ENCODE measurements at places on chromosomes 3 and 15.

DNA sequence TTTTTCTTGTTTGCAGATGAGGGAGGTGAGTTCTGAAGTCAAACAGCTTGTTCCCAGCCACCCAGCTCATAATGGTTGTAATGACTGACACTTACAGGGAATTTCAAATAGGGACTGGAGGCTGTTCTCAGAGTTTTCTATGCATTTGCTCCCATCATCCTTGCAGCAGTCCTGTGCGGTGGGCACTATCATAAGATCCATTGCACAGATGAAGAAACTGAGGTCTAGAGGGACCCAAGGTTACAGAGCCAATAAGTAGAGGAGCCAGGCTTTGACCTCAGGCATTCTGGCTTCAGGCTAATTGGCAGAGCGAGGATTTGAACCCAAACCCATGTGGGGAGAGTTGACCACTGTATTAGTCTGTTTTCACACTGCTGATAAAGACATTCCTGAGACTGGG lies 32.4 kb downstream of the FAH start:
- DNase-seq: no peak

DNA sequence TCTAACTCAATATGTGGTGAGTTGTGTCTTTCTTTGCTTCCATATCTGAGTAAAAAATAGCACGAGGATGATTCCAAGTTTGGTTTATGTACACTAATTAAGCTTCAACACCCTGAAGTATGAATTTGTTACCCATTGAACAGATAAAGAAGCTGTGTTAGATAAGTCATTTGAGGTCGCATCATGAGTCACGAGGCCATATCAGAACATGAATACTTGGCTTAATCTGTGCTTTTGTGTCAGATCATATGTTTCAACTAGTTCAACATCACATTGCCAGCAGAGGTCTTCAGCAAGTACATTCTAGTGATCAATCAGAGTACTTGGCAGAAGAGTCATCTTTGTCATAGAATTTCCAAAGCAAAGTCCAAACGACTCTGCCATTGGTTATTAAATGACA lies 26.3 kb upstream of the MITF start:
- no peak for DNase-seq

DNA sequence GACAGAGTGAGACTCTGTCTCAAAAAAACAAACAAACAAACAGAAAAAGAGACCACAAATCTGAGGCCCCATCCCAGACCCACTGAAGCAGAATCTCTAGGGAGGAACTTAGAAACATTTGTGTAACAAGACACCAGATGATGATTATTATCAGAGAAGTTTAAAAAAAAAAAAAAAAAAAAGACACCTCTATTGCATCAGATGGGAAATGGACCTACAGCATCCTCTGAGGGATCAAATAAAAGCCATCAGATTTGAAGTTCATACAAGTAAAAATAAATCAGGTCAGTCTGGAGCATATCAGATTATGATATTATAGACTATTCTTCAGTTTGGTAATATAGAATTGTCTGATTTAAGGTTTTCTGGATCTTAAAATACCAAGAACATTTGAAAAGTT lies 21.9 kb upstream of the LIPC start:
- no peak for DNase-seq

GRCh38 chr3:175150812-175151401 lies 291.8 kb downstream of the NAALADL2 start:
- no peak for DNase-seq

GRCh38 chr3:17089314-17089700 lies 204.6 kb downstream of the PLCL2 start:
- DNase-seq: no peak

GRCh38 chr3:179229177-179229576 lies 21.7 kb downstream of the KCNMB3 start:
- DNase-seq: no peak

- no peak for DNase-seq
Measured at GRCh38 chr15:43930079-43930478, 103.3 kb downstream of the WDR76 start.

- no peak for DNase-seq
Measured at GRCh38 chr3:40720863-40721262, 196.1 kb downstream of the ZNF621 start.

GRCh38 chr3:113166719-113167492 lies 44.5 kb upstream of the BOC start:
- no peak for DNase-seq

DNA sequence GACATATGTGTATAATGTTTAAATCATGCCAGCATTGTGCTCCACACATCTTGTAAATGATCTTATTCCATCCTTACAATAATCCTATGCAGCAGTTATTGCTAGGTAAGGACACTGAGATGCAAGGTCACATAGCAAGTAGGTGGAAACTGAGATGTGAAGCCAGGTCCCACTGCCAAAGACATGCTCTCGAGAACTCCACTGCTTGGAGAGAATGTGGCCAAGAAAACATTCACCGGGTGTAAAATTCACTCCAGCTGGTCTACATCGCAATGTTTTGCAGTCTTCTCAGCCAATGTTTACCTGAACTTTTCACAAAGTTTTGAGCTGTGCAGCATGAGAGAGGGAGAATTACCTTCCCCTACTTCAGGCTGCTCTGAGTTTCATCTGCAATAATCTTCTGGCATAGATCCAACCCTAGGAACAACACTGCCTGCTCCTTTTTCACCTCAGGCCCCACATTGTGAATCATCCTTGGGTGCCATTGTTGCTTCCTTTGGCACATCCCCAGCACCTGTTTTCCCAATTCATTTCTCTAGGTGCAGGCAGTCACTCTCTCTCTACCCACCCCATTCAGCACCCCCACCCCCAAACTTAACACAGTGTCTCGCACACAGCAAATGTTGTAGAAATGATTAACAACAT lies 53.5 kb upstream of the PRTG start:
- DNase-seq: no peak

DNA sequence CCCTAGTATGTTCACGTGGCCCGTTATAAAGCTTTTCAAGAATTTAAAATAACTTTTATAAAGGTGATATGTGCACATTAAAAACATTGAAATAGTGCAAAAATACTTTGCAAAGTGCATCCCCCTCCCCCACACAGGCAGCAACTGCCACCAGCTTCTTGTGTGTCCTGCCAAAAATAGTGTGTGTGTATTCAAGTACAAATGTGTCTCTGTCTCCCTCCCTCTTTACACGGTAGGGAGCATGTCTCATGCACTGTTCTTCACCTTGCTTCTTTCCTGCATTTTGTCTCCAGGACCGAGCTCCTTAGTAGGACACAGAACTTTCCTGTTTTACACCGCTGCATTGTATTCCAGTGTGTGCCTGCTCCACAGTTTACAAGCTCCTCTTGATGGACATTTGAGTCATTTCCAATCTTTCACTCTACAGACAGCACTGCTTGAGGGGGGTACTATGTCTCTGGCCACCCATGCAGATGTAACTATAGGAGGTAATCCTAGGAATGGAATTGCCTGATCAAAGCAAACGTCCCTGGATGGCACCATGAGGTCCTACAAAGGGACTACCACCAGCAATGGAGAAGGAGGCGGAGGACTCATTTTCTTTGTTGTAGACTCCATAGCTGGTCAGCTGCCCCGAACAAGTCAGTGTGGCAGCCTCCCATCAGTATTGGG lies 52.4 kb downstream of the SLC6A6 start:
- DNase-seq: no peak

DNA sequence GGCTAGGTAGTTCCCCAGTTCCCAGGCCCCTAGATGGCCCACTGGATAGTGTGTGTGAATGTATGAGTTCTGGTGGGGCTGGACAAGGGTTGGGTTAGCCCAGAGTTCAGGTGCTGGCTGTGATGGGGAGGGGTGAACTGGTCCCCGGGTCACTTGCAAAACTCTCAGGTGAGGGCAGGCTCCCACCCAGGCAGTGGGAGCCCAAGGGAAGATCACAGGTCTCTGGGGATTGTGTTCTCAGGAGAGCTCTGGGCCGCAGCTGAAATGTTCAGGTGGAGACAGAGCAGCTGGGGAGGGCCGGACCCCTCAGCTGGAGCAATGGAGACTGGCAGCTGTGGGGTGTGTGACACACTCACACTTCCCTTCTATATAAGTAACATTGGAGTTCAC lies 12.8 kb upstream of the FAM98B start:
- DNase-seq: no peak

- DNase-seq: no peak
Measured at GRCh38 chr3:58645726-58646125, 20.8 kb downstream of the FAM3D start.

DNA sequence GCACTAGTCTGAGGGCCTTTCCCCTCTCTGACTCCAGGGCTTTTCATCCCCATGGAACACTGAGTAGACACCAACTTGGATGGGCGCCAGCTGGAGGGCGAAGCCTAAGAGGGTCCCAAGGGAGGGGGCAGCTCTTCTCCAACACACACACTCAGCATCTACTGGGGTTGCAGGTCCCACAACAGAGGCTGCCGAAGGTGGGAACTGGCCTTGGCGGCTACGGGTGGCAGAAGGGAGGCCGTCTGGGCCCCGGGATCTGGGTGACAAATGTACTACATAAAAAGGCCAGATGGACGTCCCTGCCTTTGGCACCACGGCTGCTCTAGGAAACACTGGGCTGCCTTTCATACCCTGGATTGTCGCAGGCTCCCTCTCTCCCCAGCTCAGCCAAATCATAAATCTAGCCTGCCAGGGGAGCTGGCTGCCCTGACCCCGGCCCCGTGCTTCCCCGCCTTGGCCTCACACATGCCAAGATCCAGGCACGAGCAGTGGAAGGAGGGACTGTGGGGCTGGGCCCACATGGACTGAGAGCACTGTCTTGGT lies 31.5 kb downstream of the SEMA5B start:
- no peak for DNase-seq

DNA sequence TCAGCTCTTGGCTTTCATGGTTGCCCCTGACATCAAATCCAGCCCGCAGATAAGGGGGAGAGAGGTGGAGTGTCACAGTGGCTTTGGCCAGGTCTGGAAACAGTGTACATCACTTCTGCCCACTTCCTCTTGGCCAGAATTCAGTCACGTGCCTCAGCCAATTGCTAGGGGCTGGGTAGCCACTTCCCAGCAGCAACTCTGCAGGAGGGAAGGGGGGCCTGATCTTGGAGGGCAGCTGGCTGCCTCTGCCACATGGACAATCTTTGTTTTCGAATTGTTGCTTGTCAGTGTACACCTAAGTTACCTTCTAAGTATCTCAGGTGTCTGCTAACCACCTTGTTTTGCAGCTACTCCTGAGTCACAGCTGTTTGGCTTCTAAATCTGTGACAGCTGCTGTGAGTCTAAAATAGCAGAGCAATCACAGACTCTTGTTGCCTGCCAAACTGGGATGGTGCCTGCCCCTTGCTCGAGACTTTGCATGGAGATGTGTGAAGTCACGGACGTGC lies 41.0 kb upstream of the LIMD1 start:
- no peak for DNase-seq

DNA sequence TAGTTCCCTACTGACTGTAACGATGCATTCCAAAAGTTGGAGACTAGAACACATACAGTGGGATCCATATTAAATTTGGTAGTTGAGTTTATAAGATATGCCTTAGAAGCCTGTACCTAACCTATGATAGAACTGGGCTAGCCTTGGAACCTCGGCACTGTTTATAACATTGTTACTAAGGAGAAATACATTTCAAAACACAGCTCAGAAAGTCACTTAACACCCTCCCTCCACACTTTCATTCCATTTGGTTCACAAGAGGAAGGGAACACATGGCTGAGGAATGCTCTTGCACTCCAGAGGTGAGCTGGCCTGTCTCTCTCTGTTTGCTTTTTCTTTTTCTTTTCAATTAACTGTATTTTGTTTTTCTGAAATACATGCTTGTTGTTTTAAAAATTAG lies 48.7 kb upstream of the TSC22D2 start:
- no peak for DNase-seq

DNA sequence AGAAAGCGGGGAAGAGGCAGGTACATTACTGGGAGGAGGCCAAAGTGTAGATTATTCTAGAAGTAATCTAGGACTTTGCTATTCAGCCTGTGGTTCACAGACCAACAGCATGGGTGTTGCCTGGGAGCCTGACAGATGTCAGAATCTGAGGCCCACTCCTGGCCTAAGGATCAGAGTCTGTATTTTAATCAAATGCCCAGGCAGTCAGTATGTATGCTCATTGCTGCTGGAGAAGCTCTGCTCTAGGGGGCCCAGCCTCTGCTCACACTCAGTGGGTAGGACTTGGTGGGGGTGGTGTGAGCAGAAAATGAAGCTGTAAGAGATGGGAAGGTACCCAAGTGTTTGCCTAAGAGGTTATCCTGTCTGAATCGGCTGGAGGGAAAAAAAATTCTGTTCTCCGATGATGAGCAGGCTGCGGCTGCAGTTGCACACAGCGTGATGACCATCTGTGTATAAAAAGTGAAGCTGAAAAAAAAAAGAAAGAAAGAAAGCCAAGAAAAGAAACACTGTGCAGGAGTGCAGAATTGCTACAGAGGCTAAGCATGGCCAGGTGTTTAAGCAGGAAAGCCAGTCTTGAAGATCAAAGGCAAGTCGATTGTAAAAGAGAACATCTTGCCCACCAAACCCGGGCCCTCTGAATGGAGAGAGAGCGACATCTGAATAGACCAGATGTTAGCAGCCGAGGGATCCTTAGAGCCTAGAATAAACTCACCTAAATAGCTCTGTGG lies 65.2 kb downstream of the EIF4E3 start:
- DNase-seq: no peak

DNA sequence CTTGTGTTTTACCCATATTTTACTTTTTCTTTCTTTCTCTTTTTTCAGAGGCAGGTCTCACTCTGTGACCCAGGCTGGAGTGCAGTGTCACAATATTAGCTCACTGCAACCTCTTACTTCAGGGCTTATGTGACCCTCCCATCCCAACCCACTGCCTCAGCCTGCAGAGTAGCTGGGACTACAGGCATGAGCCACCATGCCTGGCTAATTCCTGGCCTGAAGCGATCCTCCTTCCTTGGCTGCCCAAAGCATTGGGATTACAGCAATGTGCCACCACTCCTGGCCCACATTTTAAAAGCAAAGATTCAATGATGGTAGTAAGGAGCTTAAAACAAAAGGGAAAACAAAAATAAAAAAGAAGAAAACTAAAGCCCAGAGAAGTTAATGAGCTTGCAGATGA lies 11.1 kb upstream of the CDV3 start:
- DNase-seq: no peak

GRCh38 chr15:79804838-79805237 lies 92.0 kb downstream of the MTHFS start:
- DNase-seq: no peak

- DNase-seq: no peak
Measured at GRCh38 chr3:140499114-140499757, 178.6 kb upstream of the TRIM42 start.

- no peak for DNase-seq
Measured at GRCh38 chr3:88239870-88240269, 90.1 kb downstream of the C3orf38 start.
